Placental pericyte (primary cell): ENCODE measurements at places on chromosomes 6 and 20. TPM values are rescaled to one million over a fixed set of nuclear protein-coding genes. Genes with fewer than 3 reads are reported as not detected.

The BFSP1 gene
- total RNA-seq = 3.9 and 4.7 TPM in 2 replicates

The WASF1 gene
- 10.0 and 13.1 TPM in 2 replicates for total RNA-seq

The NRSN1 gene
- not detected in 2 replicates for total RNA-seq

The JPH2 gene
- total RNA-seq = 1.3 and 16.3 TPM in 2 replicates

The CSNK2A1 gene
- total RNA-seq = 111 and 156 TPM in 2 replicates

The DNAH8 gene
- total RNA-seq = 1.5 and 2.4 TPM in 2 replicates
